Stimulated activated CD8-positive, alpha-beta memory T cell treated with anti-CD3 and anti-CD28 coated beads, Interleukin-4, amount 100 ng/mL, for 1 hour (primary cell): ENCODE measurements at places on chromosomes 12 and 14.

GRCh38 chr12:111163422-111163821 lies 205.5 kb downstream of the PHETA1 start:
- no peak for DNase-seq

GRCh38 chr12:107131832-107132616 lies 38.7 kb upstream of the CRY1 start:
- DNase-seq, result no peak

- no peak for DNase-seq
Measured at GRCh38 chr12:42129595-42130204, 15.0 kb downstream of the GXYLT1 start.

GRCh38 chr12:56565510-56566101 lies 44.0 kb downstream of the RBMS2 start:
- no peak for DNase-seq

- DNase-seq, result no peak
Measured at GRCh38 chr12:26878661-26879119, 45.7 kb upstream of the ITPR2 start.

- DNase-seq, result no peak
Measured at GRCh38 chr12:6226002-6226678, 25.9 kb downstream of the CD9 start.

DNA sequence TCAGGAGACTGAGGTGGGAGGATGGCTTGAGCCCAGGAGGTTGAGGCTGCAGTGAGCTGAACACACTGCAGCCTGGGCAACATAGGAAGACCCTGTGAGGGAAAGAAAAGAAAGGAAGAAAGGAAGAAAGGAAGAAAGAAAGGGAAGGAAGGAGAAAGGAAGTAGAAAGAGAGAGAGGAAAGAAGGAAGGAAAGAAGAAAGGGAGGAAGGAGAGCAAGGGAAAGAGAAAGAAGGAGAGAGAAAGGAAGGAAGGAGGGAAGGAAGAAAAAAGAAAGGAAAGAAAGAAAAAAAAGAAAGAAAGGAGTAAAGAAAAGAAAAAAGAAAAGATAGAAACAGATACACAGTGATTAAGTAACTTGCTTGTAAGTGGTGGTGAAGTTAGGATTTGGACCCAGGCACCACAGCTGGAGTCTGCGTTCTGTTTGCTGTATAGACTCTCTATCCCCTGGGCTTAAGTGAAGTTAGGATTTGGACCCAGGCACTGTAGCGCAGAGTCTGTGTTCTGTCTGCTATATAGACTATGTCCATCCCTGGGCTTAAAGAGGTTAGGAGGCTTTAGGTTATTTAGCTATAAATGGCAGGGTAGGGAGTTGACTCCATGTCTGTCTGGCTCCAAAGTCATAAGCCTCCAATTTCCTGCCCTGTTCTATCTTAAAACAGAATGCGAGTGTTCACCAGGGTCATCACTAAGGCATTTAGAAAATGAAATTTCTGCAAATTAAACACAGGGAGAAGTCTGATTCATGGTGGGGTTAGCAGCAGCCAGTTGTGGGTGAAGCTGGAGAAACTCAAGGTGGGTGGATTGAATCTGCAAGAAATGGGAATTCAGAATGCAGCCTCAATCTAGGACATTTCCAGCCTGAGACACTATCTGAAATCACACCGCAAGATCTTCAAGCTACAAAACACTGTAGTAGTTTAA lies 13.3 kb upstream of the C12orf75 start:
- no peak for DNase-seq

- DNase-seq, result no peak
Measured at GRCh38 chr14:50871228-50871627, 625 bp upstream of the ABHD12B start.

DNA sequence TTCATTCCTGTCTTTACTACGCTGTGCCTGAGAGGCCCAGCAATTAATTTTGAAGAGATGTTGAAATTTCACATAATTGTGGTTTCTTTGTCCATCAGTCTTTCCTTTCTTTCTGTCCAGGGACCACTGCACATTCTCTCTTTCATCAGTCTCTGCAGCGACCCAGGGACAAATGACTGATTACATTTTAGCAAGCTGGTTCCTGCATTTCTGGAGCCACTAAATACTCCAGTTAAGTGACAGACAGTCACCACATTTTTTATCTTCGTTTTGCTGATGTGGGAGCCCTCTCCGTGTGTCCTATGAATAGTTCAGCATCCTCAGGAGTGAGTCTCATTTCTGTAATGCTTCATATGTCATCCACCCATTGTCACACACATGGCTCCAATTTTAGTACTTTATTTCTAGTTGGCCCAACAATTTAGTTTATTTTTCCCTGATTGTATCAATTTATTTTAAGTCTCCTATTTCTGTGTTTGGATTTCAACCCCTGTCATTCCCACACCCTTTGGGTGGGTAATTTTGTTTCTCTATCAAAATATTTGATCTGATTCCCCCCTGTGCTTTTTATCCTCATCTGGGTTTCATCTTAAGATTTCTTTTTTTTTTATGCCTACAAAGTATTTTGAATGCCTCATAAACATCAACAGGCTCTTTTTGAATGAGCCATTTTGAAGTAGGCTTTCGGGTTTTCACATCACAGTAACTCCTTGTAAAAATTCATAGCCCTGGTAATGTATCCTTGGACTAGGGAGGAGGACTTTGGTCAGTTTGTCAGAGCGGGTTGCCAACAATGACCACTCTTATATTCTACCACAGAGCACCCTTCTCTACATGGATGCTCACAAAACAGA lies 1196.5 kb downstream of the GALC start:
- no peak for DNase-seq

DNA sequence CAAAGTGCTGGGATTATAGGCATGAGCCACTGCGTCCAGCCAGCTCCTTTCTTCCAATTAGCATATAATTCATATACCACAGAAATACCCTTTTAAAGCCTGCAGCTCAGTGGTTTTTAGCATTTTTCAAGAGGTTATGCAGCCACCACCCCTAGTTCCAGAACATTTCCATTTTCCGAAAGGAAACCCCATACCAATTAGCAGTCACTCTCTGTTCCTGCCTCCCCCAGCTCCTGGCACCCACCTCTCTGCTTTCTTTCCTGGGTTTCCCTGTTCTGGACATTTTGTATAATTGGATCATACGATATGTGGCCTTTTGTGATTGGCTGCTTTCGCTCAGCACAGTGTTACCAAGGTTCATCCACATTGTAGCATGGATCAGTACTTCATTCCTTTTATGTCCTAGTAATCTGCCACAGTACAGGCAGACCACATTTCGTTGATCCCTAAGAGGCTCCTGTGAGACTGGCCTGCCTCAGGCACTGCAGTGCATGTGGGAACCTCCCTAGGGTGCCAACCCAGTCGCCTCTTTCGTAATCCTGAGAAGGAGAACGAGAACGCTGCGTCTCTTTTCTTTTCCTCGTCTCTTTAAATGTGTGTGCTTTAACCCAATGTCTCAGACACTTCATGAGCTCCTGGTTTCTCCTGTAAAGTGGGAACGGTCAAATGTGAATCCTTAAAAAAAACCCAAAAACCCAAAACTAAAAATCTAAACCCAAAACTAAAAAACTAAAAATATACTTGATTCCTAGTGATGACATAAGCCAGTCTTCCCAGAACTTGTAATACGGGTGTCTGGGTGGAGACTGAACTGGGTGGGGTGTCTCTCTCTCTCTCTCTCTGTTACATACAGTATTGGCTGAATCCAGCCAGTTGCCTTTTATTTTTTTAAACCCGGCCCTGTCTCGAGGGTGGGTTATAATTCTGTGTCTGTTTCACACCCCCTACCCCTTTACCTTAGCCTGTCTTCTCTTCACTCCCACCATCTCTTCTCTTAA lies 14.7 kb downstream of the AACS start:
- DNase-seq, result no peak

DNA sequence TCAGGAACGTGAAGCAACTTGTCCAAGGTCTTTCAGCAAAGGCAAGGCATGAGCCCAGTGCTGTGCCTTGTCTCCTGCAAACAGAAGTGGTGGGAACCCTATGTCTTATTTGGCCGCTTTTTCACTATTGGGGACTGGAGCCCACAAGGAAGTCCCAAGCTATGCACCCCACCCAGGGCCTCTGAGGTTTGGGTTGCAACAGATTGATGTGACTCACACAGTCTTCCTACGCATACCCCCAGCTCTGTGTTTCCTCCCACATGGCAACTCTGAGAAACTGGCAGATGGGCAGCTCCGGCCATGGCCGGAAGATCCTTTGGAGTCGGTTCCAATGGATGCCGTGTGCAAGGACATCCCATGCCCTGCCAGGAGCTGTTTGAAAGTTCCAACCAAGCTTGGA lies 28.3 kb upstream of the CMKLR1 start:
- DNase-seq, result no peak

DNA sequence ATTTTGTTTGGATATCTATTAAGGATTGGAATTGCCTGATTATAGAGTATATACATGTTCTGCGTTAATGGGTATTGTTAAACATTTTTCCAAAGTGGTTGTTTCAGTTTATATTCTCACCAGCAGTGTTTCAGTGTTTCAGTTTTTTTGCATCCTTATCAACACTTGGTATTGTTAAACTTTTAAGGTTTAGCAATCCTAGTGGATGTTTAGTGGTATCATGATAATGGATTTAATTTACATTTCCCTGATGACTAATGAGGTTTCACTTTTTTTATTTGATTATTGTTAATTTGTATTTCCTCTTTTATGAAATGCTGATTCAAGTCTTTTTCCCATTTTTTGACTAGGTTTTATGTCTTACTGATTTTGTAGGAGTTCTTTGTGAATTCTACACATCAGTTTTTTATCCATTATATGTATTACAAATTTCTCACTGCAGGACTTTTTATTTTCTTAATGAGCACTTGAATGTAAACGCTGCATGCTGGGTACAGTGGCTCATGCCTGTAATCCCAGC lies 23.7 kb downstream of the YLPM1 start:
- DNase-seq, result no peak

DNA sequence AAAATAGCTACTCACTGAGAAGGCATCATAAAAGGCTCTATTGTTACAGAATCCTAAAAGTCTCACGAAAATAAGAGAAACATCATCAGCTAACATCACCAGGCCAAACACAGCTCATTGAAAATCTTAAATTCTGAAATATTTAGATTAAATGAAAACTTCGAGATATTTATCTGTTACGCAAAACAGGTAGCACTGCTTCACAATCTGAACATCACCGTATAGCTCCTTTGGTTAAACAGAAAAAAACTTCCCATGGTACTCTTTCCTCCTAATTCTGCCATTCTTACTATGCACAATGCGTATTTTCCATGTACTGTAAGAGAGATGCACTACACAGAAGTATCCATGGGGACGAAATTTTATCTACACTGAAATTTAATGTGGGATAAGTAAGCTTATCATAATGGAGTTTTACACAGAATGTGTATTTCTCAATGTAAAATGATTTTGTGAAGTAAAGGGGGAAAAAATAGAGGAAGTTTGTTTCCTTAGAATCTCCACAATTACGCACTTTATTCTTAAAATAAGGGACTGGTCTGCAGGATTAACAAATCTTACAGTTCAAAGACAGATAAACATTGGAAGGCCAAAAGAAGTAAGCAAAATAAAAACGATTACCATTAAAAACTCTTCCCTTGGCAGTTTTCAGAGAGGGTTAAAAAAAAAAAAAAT lies 1.9 kb downstream of the SGPP1 start:
- DNase-seq, result no peak

GRCh38 chr12:108174641-108175040 lies 45.6 kb downstream of the WSCD2 start:
- DNase-seq, result no peak

- DNase-seq, result no peak
Measured at GRCh38 chr12:2841056-2841650, 6.3 kb upstream of the NRIP2 start.

GRCh38 chr14:23428686-23429495 lies 6.6 kb downstream of the MYH7 start:
- no peak for DNase-seq

DNA sequence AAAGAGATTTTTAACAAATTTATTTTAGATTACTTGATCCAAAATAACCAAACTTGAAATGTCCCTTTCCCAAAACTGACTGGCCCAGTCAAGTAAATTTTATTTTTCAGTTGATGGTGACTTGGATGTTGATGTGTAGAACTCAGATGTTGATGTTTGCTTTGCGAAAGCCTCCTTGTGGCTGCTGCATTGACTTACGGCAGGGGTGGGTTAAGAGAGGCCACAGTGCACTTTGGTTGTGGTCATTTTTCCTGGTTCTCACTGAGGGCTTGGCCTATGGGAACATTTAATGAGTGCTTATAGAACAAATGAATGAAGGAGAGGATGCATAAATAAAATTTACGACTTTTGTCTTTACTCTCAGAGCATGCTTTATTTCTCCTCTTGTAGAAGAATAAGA lies 52.6 kb downstream of the SLCO1B3 start:
- DNase-seq, result no peak

- no peak for DNase-seq
Measured at GRCh38 chr12:53738406-53739213, 11.4 kb upstream of the CALCOCO1 start.

DNA sequence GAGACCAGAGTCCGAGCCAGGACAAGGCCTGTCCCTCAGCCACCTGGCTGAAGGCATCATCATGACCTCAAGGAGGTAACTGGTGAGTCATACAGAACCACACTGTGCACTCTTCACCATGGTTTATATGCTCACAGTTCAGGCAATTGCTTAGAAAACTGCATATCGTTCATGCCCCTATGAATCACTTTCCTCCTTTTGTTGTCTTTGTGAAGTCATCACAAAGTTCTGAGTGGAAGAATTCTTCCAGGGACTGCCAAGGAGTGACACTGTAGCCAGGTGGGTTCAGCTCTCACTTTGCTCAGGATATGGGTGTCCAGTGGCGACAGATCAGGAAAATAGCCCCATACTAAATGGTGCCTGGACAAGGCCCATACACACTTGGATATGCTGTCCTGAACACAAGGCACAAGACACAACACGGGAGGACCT lies 92.5 kb downstream of the DPF3 start:
- no peak for DNase-seq

GRCh38 chr14:95577870-95578269 lies 43.0 kb downstream of the GLRX5 start:
- DNase-seq, result no peak

- DNase-seq, result no peak
Measured at GRCh38 chr12:64452559-64453329, 824 bp downstream of the TBK1 start.

GRCh38 chr12:65876898-65877721 lies 52.8 kb downstream of the HMGA2 start:
- DNase-seq, result no peak

DNA sequence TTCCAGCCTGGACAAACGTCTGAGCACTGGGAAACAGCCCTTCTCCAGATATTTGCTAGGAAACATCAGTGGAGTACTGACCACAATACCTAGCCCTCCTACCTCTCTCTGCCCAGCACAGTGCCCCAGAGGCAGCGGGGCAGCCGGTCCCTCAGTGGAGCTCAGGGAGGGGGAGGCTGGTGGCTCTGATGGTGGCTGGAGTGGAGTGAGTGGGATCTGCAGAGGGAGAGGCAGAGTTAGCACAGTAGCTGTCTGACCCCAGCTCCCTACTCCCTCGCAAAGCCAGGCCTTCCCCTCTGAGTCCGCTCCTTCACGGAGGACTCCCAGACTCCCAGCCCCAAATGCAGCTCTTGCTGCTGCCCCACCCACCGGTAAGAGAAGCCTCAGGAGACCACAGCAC lies 30.0 kb downstream of the NCKAP5L start:
- DNase-seq, result no peak

DNA sequence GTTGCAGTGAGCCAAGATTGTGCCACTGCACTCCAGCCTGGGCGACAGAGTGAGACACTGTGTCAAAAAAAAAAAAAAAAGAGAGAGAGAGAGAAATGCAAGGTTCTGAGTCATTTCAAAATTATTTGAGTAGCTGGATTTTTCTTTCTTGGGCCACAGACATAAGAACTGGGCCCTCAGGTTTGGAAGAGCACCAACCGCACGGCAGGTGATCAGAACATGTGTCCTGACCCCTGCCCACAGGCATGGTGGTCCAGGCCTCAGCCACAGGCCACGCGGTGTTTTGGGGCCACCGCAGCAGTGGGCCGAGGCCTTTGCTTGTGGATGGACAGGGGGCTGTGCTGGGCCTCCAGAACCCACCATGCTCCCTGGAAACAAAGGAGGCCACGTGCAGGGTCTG lies 126.7 kb downstream of the CALM1 start:
- no peak for DNase-seq
